ENCODE measurements at places on chromosomes 3 and 15. TPM values are rescaled to one million over a fixed set of nuclear protein-coding genes. Genes with fewer than 3 reads are reported as not detected.
A peak's percentile ranks its signal among the peaks of the same experiment; 100 is the strongest.

- peak; percentile 37 for DNase-seq
Observed at GRCh38 chr3:94234177-94234788, 171.4 kb downstream of the NSUN3 start.

The CLDN16 gene
- total RNA-seq, result not detected

The DUOX2 gene
- total RNA-seq, result 2.1 TPM

The CHP1 gene
- 74.6 TPM for total RNA-seq

DNA sequence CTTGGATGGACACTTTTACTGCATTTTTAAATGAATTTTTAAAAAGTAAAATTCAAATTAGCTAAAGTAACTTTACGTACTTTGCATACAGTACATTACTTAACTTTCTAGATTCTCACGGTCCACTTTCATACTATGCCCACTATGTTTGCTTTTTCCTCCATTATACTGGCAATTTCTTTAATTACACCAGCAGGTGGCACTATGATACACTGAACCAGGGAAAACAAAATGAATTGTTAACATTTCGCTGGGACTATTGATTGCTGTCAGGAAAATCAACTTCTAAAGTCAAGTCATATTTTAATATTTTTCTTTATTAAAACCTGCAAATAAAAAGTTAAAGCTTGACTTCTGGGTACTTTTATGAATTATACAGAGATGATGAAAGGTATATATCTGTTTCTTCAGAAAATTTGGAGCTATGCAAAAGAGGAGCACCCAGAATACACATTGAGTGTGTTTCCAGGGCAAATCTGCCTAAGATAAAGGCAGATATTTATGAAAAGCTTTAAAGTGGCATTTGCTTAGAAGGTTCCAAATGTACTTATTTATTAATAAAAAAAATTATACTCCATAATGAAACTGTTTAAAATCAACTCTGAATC lies 21.8 kb upstream of the POU1F1 start:
- peak; percentile 57 for DNase-seq

GRCh38 chr3:171770689-171771620 lies 39.3 kb downstream of the PLD1 start:
- DNase-seq, result peak; percentile 92

- peak; percentile 92 for DNase-seq
Observed at GRCh38 chr15:77633134-77633912, 611 bp upstream of the LINGO1 start.

The SORD gene
- total RNA-seq, result 11.5 TPM

DNA sequence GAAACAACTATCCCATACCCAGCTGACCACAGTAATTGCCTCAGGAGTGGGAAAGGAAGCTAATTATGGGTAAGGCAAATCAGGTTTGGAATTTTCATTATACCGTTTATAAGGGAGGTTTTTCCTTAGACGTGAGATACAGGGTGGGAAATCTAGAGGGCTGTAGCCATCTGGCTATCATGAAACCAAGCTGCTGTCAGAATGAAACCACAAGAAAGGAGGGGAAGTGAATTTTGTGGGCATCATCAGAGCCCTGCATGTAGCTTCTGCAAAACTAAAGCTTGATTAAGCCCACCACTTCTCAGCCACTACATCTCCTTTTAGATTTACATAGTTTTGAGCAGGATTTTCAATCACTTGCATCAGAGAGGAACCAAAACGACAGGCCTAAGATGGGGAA lies 893.5 kb downstream of the TUSC7 start:
- no peak for DNase-seq

GRCh38 chr15:31448635-31448979 lies 122.0 kb downstream of the KLF13 start:
- DNase-seq, result no peak

- no peak for DNase-seq
Observed at GRCh38 chr3:28850186-28850585, 430.7 kb upstream of the RBMS3 start.

DNA sequence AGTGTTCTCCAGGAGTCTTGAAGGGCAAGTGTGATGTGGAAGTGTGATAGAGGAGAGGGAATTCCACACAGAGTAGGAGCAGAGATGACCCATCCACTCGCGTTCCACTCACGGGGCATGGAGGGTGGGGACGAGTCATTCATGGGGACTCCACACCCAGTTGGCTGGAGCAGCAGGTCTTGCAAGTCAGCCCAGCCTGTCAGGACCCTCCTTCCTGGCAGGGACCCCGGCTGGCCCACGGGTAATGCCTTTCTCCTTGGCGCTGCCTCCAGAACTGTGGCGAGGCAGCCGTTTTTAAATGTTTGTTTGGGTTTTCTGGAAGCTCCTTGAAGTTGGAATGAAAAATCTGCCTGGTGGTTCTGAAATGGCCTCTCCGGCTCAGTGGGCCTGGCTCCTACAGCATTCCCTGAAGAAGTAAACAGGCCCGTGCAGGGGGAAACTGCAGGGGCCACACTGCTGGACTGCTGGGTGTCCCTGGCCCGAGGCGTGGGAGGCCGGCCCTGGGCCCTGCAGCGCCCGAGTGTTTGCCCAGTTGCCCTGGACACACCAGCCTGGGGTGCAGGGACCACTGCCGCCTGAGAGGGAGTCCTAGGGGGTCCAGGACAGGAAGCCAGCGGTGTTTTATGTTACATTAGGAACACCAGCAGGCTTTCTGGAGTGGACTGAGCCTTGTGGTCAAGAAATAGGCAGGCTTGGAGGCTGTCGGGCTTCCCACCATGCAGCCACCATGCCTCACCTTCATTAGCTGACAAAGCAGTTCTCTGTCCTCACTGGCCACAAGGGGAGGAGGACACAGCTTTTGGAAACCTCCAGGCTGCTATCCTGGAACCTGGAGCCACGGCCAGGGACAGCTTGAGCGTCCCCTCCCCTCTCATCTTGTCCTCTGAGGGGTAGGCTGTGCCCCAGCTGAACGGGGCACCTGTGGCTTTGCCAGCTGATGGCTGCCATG lies 61.3 kb downstream of the CEMIP start:
- peak; percentile 46 for DNase-seq

The TRAT1 gene
- not detected for total RNA-seq

- DNase-seq, result no peak
Observed at GRCh38 chr3:163391407-163392181, 1686.7 kb downstream of the SI start.

The LHFPL4 gene
- not detected for total RNA-seq

- no peak for DNase-seq
Observed at GRCh38 chr3:42189736-42190135, 76.2 kb downstream of the CCK start.

The NLGN1 gene
- 12.6 TPM for total RNA-seq

The SLC9C1 gene
- total RNA-seq, result 3.2 TPM

DNA sequence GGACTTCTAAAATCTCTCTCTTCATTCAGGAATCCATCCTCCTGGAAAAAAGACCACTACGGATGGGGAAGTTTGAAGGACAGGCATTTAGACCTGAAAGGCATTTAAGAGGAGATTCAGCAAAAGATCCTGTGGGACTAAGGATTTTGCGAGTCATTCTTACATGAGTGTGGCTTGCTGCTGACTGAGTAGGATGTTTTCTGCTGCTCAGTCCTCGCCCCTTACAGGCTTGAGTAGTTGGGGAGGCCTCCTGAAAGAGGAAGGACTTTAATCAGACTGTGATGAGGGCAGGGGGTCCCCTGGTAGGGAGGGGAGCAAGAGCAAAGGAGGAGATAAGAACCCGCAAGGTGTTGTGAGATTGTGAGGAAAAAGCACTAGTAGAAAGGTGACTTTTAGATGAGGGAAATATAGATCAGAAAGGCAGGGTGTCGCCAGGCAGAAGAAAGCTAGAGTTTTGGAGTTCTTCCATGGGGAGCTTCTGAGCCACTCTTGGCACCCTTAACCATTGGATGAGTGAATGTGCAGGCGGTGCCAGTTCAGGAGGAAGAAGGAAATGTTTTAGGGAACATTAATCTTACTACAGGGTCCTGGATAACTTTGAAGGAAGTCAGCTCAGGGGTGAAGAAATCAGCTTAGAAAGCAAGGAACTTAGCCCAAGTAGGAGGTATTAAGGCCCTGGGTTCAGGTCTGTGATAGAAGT lies 171.1 kb downstream of the RORA start:
- DNase-seq, result no peak

DNA sequence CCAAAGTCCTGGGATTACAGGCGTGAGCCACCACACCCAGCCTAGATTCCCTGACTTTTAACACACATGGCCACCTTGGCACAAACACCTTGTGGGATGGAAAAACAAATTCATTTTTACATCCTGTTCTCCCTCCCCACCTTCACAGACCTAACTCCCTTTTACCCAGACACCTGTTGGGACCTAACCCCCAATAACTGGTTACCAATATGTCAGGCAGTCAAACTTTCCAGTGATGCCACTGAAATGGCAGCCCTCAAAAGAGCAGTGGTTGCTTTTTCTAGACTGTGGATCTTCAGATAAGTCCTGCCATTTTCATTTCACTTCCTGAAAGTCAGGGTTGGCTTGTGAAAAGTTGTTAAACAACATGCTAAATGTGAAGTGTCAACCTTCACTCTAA lies 34.9 kb downstream of the SIN3A start:
- DNase-seq, result no peak

The NAALADL2 gene
- 76.0 TPM for total RNA-seq
